ENCODE measurements at places on chromosomes 5 and 9. TPM values are rescaled to one million over a fixed set of nuclear protein-coding genes. Genes with fewer than 3 reads are reported as not detected.

GRCh38 chr9:106693558-106693957 is 169.4 kb upstream of the ZNF462 start:
- ATAC-seq: no peak

The SPAG8 gene
- 0.43 TPM for total RNA-seq

DNA sequence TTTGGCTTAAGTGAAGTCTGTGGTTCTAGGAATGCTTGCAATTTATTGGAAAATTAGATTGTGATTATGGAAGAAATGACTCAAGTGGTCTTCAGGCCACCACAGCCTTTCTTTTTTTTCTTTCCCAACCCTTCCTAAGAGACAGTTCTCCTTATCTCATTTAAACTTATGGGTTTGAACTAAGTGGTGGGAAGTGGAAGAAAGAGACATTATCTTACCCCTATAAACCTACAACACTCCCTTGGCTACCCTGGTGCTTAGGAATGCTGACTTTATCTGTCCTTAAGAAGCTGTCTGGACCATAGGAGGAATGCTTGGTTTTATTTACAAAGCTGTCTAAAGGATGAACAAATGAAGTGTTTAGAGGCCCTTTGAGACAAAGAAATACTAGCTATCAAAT is 5.1 kb upstream of the ERAP1 start:
- no peak for ATAC-seq

DNA sequence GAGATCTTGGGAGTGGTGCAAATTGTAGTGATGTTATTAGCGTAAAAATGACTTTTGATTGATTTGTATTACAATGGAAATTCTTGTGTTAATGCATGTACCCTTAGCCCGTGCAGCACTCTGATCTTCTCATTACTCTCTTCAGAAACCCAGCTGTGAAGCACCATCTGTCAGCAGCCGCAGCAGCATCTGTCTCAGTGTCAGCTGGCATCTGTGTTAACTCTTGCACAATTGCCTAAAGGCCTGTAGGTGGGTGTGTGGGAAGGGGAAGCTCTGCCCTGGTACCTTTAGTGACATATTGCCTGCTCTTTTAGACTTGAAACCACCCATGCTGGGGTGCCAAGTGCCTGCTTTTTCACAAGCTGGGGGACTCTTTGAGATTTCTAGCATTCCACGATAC is 101.3 kb downstream of the FBXL7 start:
- peak; percentile 79 for ATAC-seq

- ATAC-seq: no peak
Observed at GRCh38 chr5:116365006-116365496, 209.6 kb downstream of the SEMA6A start.

DNA sequence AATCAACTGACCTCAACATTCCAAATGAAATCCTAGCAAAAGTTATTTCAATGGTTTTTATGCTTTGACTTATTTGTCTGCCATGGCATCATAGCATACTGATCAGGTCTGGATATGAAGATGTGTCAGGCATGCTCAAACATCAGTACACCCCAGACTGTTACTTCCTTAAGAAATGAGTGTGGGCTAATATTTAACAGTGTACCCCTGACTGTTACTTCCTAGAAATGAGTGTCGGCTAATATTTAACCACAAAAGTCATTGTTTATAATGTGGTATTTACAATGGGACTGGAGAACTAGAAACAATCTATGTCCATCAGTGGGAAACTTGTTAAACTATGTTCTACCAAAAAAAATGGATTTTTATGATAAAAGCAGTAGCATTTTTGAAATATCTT is 38.1 kb upstream of the HNRNPA0 start:
- ATAC-seq: no peak

All from motor neuron (in vitro differentiated cells).